SK-N-DZ (cell line): ENCODE measurements at places on chromosomes 5 and 9.
A peak's percentile ranks its signal among the peaks of the same experiment; 100 is the strongest.

DNA sequence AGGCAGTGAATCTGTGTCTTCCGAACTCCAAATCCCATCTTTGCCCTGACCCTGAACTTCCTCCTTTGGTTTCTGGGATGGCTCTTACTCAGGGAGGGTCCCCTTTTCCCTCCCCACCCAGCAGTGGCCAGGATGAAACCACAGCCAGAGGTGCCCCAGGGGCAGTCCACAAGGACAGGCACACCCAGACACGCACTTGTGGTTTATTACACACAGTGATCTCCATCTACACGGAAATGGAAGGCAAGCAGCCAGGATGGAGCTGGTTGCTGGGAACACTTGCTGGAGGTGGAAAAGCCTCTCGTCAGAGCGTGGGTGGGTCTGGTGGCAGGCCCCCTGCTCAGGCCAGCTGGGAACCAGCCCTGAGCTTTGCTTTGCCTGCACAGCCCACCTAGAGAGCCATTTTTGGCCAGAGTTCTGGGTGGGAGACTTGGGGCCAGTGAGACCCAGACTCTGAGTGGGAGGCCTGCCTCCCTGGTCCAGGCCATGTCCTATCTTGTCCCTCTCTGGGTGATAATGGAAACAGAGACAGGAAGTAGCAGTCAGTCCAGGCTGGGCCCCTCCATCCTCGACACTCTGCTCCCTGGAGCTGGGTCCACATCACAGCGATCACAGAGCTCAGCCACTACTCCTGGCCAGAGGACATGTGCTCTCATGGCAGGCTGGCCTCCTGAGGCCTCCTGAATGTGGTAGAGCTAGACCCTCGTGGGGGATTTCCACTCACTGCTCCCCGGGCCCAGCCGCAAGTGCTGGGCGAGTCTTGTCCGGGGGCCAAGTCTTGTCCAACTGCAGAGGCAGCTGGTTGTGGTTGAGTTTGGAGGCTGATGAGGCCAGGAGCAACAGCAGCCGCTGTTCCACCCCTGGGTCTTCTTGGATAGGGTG, 5.1 kb upstream of the PHYKPL start:
- DNase-seq, result no peak

DNA sequence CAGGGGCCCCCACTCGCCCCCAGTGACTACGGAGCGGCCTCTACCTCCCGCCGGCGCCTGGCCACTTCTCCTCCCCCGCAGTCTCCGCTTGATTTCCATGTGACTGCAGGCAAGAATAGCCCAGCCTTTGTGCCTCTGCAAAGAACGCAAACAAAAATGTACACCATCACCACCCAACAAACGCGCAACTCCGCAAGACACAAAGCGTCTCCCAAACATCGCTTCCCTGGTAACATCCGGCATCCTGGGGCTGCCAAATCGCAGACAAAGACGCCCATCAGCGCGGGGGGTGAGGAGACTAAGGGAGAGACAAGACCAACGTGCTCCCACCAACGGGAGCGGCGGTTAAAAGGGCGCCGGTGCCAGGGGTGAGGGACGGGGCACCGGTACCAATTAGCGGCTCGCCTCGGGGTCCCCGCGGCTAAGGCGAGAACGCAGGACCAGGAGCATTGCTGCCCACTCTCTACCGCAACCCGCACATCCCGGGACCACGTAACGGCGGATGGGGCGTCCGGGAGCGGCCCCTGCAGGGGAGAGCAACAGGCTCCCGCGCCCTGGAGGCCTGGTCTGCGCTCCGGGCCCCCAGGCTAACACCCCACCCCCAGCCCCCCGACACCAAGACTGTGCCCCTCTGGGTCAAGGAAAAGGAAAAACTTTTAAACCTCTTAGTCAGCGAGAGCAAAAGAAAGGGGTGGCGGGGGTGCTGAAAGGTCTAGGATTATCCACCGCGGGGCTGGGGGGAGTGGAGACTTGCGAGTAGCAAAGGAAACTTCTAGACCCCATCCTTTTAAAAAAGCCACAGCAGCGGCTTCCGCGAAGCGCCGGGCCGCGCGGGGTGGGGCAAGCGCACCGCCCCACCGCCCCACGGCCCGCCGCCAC, 885 bp downstream of the MPDZ start:
- DNase-seq, result peak; percentile 51

- no peak for DNase-seq
Measured at GRCh38 chr9:89742660-89743059, 137.8 kb downstream of the GADD45G start.

DNA sequence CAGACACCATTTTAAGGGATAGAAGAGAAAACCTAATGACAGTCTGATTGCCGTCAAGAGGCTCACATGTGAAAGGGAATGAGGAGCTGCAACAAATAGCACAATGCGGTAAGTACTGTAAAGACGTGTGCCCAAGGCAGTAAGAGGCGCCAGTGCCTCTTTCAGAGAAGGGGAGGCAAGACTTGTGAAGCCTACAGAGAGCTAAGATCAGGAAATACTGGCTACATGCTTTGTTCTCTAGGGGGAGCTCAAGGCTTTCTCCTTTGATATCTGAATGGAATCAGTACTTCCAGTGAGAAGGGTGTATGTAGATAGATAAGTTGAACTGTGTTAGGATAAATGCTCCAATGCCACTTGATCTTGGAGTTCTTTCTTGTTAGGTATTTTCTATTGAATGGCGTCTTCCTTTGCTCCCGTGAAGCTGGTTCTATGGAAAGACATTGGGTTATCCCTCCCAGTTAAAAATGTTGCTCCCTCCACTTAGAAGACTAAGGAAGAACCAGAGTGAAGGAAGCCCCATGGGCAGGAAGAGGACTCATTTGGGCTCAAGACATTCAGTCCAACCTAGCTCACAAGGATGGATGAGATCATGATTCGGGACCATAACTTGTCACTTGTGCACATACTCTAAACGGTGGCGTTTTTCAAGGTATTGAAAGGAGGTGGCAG, 23.5 kb upstream of the ALDOB start:
- peak; percentile 78 for DNase-seq

- no peak for DNase-seq
Measured at GRCh38 chr5:3564827-3565518, 30.7 kb upstream of the IRX1 start.

GRCh38 chr5:109669991-109670706, 19.6 kb upstream of the MAN2A1 start:
- DNase-seq, result no peak

DNA sequence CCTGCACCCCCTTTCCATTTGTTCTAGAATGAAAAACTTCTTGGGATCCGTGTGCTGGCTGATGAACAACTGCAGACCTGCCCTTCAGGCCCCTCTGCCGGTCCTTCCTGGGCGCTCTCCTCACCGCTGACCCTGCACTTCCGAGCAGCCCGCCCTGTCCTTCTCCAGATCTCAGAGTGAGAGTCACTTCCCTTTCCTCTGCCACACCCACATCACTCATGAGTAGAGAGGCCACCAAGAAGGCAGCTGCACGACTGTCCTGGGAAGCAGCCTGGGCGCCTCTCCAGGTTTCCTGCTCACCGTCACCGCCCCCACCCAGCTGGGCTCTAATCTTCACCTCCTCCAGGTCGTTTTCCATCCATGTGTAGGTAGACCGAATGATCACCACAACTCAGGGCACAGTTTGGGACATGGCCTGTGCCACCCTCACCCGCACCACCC, 35.0 kb upstream of the NSMF start:
- DNase-seq, result no peak

- DNase-seq, result peak; percentile 47
Measured at GRCh38 chr5:124866355-124867136, 120.1 kb upstream of the ZNF608 start.

DNA sequence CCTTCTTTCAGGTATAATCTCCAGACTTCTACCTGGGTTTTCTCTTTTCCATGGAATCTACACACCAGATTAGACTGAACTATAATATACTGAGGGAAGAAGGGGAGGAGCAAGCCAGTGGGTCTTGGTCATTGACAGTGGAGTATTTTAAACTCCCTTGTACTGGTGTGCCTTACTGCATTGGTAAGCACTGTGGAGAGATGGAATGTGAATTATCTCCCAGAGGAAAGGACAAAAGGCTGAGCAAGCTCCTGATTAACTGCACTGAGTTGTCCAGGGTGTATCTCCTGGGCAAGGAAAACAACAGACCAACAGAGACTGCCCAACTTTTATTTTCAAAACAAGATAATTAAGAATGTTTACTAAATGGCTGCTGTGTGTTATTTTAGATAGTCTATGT, 29.8 kb upstream of the SLCO6A1 start:
- no peak for DNase-seq

DNA sequence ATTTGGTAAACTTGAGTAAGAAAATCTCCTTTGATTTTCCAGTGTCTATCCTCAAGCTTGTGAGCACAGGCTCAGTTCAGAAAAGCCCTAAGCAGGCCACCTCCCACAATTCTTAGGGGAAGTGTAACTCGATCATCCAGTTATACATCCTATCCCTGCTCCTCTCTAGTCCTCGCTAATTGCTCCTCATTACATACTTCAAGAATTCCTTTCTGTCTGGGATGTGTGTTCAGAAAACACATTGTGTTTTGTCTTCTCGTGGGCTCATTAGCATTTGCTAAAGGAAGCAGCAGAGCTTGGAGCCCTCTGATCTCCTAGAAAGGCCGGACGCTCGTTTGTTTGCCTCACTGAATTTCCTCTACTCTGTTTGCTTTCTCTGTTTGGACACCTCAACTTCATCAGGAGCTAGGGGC, 268.2 kb upstream of the RFX3 start:
- no peak for DNase-seq

- DNase-seq, result no peak
Measured at GRCh38 chr9:95000821-95001220, 274.3 kb downstream of the AOPEP start.

- DNase-seq, result no peak
Measured at GRCh38 chr5:170293273-170293672, 4.3 kb downstream of the LCP2 start.

- DNase-seq, result no peak
Measured at GRCh38 chr5:126919566-126919965, 110.8 kb downstream of the MARCHF3 start.

DNA sequence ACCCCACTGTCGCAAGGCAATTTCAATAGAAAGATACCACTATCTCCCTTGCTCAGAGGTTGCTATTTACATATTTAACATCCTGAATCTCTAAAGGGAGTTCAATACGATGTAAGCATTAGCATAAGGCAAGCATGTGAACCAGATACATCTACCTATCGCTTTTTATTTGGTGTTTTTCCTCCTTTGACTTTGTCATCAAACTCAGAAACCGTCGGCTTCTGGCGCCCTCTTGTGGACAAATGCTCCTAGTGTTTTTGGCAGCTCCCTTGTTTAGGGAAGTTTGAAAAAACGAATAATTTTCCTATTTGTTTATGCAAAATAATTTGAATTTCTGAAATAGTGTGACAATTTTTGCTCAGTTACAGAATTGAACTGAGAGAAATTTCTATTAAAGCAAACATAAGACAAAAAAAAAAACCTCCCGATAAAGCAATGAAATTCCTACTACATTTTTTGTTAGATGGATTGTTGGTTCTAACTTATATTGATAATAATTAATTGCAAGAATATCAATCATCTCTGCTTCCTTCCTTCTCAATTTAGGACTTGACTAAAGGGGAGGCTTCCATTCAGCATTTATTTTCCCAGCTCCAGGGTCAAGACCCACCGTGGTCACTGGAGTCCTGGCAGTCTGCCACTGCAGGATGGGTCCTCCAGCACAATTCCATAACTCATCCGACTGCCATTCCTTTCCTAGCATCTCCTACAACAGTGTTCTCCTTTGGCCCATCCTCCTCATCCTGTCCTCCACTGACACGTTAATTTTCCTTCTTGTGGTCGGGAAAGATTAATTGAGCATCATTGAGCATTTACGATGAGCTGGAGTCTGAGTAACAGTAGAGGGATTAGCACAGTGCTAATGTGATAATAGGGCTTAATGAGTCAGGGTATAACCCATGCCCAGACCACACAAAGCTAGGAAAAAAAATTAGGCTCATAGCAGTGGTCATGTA, 131.8 kb upstream of the CHD1 start:
- DNase-seq, result peak; percentile 67

DNA sequence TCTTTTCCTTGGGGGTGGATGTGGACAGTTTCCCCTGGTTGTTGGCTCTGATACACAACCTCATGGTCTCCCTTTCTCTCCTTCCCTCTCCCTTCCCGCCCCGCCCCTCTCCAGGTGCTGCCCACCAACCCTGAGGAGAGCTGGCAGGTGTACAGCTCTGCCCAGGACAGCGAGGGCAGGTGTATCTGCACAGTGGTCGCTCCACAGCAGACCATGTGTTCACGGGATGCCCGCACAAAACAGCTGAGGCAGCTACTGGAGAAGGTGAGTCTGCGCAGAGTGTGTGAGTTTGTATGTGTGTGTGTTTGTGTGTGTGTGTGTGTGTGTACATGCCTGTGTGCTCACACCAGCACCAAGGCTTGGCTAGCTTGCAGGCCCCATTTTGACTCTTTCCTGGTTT, 2.6 kb downstream of the OLFM1 start:
- no peak for DNase-seq

DNA sequence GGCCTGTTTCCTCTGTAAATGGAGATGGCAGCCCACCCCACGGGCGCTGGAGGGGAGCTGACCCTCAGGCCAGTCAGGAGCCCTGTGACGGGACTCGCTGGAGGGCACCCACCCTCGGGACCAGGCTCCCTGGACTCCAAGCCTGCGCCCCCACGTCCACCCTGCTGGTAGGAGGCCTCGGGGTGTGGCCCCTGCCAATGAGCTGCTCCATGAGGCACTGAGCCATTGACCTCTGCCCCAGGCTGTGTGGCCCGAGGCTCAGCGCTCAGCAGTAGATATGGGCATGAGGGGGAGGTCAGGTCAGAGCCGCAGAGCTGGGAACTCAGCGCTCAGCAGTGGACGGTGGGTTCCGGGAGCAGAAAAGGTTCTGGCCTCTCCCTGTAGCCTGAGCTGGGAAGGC, 52.3 kb upstream of the EGFL7 start:
- no peak for DNase-seq

DNA sequence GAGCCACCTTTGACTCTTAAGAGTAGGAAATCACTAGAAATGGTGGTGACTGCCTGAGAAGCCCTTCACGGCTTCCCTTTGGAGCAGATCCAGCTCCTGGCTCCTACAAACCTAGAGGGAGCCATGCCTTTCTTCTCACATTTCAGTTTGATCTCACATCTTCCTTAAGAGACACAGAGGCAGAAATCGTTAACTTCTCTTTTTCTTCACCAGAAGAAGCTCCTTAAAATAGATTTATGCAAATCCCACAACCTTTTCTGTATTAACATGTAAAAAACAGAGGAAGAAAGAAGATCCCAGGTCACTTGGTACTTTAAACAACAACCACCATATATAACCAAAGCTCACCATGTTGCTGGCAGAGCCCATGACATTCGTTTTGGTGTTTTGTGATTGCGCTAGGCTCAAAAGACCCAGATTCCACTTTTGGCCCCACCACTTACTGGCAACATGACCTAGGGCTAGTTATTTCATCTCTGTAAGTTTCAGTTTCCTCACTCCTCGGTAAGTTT, 29.6 kb downstream of the PAX5 start:
- no peak for DNase-seq

GRCh38 chr5:81800797-81801196, 49.9 kb upstream of the SSBP2 start:
- no peak for DNase-seq

- DNase-seq, result no peak
Measured at GRCh38 chr5:9198394-9198793, 347.5 kb downstream of the SEMA5A start.

DNA sequence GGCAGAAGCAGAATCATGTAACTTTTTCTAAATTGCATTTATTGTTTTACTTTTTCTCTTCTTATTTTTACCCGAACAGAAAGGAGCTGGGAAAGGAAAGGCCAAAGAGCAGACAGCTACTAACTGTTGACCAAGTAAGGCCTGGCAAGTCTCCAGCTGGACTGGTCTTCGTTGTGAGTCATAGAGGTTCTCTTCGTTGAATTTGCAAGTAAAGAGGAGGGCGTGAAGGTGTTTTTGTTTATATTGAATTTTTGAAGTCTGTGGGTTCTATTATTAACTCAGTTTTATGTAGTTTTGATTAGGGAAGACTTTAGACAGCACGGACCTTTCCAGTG, 416.5 kb upstream of the CCNH start:
- DNase-seq, result no peak
